ENCODE measurements at places on chromosomes 12 and 14.
A peak's percentile ranks its signal among the peaks of the same experiment; 100 is the strongest.

GRCh38 chr14:38469156-38469555 is 213.3 kb upstream of the CLEC14A start:
- no peak for DNase-seq

DNA sequence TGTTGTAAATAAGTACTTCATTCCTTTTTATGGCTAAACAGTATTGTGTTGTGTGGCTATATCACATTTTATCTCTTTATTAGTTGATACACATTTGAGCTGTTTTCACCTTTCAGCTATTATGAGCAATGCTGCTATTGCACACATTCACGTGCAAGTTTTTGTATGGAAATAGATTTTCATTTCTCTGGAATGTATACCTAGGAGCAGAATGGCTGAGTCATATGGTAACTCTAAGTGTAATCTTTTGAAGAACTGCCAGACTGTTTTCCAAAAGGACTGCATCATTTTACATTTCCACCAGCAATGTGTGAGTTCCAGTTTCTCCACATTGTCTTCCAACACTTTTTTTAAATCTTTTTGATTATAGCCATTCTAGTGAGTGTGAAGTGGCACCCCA is 134.0 kb downstream of the SRGAP1 start:
- peak; percentile 76 for DNase-seq

DNA sequence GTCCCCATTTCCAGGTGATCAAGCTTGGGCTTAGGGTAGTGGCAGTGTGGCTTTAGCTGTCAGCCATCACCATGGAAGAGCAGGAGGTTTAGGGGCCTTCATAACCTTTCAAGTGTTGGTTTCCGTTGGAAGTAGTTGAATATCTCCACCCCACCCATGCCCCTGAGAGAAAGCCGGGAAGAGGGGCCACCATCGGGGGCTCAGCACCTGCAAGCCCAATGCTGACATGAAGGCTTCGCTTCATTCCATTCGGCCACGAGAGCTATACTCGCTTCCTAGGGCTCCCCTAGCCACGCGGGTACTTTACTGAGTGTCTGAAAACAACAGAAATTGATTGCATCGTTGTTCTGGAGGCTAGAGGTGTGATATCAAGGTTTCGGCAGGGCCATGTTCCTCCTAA is 234.8 kb downstream of the ZFP36L1 start:
- no peak for DNase-seq

GRCh38 chr14:99603471-99604277 is at the start of gene CCDC85C:
Gene CCDC85C, minus strand, starts transcription at chr14:99604207. Its CDS starts 248 bp downstream, at chr14:99603959.
- peak; percentile 53 for DNase-seq

DNA sequence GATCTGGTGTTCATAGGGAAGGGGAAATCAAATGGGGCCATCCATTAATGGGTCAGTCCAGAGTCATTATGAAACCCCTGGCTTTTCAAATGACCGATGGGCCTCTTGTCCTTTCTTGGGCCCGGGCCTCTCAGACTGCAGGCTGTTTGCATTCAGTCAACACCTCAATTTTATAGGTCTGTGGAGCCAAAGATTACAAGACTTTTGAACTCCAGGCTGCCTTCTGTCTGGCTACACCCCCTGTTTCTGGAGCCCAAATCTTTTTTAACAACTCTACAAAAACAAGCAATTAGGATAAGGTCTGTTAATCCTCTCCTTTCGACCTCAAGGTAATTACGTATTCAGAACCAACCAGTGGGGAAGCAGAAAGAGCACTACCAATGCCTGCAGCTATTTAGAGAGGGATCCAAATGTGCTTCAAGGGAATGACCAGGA is 35.6 kb downstream of the DUSP6 start:
- DNase-seq: no peak

GRCh38 chr12:122947352-122947792 is 18.9 kb downstream of the ABCB9 start:
- no peak for DNase-seq

DNA sequence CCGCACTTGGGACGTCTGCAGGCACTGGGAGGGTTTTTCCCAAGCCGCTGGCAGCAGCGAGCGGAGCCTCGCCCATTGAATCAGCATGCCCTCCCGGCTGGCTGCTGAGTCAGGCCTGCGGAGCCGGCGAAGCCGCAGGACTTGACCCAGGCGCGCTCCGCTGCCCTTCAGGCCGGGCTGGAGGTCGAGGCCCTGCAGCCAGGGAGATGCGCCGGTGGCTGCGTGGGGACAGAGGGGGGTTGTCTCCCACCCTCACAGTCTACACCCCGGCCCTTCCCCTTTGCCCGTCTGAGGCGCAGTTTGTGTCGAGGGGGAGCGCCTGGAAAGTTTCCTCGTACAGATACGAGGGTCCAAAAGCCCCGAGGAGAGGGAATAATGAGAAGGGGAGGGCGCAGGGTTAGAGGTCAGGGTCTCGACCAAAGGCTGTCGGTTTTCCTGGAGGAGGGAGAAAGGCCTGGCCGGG is 759 bp upstream of the KLC1 start:
- DNase-seq: peak; percentile 79

GRCh38 chr12:123483602-123484248 is 25.8 kb downstream of the SNRNP35 start:
- DNase-seq: no peak

GRCh38 chr14:80395031-80395430 is 183.7 kb upstream of the DIO2 start:
- DNase-seq: no peak

DNA sequence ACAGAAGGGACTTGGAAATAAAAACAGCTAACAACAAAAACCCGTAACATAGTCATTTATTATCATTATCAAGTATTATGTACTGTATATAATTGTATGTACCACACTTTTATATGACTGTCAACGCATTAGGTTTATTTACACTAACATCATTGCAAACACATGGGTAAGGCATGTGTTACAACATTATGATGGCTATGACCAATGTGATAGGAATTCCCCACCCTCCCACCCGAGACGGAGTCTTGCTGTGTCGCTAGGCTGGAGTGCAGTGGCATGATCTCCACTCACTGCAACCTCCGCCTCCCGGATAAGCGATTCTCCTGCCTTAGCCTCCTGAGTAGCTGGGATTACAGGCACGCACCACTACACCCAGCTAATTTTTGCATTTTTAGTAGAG is 82.6 kb downstream of the ERC1 start:
- DNase-seq: no peak

GRCh38 chr12:27583057-27583797 is 59.2 kb downstream of the PPFIBP1 start:
- DNase-seq: peak; percentile 54

DNA sequence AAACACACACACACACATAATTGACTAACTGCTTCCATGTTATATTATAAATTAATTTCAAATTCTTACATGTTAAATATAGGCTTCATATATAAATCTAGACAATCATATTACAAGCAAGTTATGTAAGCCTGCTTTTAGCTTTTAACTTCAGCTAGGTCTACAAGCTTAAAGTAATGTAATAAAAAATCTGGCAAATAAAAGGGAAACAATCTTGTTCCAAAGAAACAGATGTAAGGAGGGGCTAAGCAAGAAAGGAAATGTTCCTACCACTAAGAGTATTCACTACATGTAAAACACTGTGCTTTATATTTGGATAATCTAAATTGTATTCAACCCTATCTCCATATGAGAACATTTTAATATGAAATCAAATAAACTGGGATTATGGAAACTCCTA is 110.4 kb downstream of the SLC6A15 start:
- no peak for DNase-seq

DNA sequence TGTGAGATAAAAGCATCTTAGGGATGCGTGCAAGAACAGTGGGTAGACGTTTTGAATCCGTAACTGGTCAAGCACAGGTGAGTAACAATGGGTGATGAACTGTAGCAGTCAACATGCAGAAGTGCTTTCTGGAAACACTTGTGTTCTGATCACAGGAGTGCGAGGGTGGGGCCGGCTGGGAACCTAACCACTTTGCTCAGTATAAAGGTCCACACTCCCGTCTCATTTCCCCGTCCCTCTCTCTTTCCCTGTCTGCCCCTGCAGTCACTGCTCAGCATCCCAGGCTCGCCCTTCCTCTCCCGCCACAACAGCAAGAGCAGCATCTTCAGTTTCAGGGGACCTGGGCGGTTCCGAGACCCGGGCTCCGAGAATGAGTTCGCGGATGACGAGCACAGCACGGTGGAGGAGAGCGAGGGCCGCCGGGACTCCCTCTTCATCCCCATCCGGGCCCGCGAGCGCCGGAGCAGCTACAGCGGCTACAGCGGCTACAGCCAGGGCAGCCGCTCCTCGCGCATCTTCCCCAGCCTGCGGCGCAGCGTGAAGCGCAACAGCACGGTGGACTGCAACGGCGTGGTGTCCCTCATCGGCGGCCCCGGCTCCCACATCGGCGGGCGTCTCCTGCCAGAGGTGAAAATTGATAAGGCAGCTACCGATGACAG is 127.1 kb downstream of the FIGNL2 start:
- peak; percentile 13 for DNase-seq

DNA sequence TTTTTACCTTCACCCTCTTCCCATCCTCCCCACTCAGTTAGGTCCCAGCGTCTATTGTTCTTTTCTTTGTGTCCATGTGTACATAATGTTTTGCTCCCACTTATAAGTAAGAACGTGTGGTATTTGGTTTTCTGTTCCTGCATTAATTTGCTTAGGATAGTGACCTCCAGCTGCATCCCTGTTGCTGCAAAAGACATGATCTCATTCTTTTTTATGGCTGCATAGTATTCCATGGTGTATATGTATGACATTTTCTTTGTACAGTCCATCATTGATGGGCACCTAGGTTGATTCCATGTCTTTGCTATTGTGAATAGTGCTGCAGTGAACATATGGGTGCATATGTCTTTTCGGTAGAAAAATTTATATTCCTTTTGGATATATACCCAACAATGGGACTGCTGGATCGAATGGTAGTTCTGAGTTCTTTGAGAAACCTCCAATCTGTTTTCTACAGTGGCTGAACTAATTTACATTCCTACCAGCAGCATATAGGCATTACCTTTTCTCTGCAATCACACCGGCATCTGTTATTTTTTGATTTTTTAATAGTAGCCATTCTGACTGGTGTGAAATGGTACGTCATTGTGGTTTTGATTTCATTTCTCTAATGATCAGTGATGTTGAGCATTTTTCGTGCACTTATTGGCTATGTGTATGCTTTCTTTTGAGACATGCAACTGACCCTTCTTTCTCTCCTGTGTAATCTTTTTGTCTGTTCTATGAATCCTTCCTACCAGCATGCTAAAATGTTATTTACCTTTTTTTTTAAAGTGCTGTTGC is 279.7 kb upstream of the AMIGO2 start:
- DNase-seq: no peak

DNA sequence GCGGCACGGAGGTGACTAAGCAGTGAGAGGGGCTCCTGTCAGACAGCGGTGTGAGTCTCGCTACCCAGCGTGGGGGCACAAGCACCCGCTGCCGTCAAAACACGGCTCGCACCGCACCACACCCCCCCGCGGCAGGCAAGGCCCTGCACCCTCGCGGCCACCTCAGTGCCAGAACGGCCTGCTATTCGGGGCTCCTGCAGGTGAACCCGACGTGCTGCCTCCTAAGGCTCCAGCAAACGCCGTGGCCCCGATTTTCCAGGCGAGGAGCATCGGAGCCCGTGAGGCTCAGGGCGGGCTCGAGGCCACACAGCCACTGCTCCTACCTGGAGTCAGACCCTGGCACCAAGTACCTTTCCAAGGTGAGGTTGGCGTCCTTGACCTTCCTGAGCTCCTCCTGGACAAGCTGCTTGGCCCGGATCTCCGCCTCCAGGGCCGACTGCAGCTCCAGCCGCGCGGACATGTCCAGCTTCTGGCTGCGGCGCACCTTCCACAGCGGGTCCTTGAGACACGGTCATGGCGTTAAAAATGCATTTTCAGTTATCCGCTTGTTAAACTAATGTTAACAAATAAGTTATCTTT is 41.8 kb downstream of the AMN start:
- DNase-seq: no peak

GRCh38 chr12:30961030-30961429 is 34.5 kb downstream of the TSPAN11 start:
- no peak for DNase-seq

- no peak for DNase-seq
Observed at GRCh38 chr14:79949906-79950305, 261.4 kb downstream of the DIO2 start.

- DNase-seq: no peak
Observed at GRCh38 chr12:41496009-41496408, 307.9 kb downstream of the PDZRN4 start.

DNA sequence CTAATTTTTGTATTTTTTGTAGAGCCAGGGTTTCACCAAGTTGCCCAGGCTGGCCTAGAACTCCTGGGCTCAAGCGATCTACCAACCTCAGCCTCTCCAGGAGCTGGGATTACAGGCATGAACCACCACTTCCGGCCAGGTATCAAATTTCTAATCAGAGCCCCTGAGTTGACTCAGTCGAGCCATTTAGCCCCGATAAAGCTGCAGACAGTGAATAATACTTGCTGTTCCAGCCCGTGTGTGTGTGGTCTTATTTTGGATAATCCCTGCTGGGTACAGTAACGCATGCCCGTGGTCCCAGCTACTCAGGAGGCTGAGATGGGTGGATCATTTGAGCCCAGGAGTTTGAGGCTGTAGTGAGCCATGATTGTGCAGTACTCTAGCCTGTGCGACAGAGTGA is 57.0 kb downstream of the TEAD4 start:
- DNase-seq: peak; percentile 10

- no peak for DNase-seq
Observed at GRCh38 chr12:93167331-93167730, 210.4 kb upstream of the NUDT4 start.

DNA sequence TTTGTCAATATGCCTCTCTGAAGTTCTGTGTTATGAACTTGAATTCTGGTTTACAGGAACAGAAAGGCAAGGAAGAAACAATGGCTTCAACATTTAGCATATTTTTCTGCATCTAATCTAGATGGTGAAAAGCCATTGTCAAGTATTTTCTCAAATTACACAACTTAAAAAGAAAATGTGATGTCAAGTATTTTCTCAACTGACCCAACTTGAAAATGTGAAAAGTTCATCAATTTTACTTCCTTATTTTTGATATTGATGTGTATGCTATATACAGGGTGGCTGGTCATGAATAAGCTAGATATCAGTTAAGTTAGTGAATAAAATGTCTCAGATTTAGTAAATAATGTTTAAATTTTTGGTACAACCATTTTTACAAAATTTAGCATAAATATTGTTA is 196.7 kb downstream of the ALX1 start:
- no peak for DNase-seq

DNA sequence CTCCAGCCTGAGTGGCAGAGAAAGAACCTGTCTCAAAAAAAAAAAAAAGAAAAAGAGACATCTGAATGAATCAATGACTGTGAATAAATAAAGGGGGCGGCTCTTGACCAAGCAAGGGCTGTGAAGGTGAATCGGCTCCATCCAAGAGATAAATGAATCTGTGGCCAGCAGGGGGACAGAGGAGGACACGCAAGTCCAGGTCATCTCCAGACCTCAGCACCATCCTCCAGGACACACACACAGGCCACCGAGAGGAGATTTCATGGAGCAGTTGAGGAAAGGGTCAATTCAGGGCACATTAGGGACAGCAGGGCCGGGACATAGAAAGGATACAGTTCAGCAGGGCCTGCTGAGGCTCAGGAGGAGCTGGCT is 21.6 kb downstream of the TRPV4 start:
- DNase-seq: no peak

- DNase-seq: no peak
Observed at GRCh38 chr14:95463171-95463901, 53.1 kb downstream of the SYNE3 start.

- no peak for DNase-seq
Observed at GRCh38 chr12:38587594-38587993, 271.0 kb downstream of the ALG10B start.

- DNase-seq: no peak
Observed at GRCh38 chr12:106598003-106598402, 15.2 kb downstream of the RFX4 start.

GRCh38 chr14:58166005-58166983 is 14.3 kb upstream of the ARMH4 start:
- DNase-seq: peak; percentile 81
